HT1080 (cell line): ENCODE measurements at places on chromosomes 12 and 14. TPM values are rescaled to one million over a fixed set of nuclear protein-coding genes. Genes with fewer than 3 reads are reported as not detected.

DNA sequence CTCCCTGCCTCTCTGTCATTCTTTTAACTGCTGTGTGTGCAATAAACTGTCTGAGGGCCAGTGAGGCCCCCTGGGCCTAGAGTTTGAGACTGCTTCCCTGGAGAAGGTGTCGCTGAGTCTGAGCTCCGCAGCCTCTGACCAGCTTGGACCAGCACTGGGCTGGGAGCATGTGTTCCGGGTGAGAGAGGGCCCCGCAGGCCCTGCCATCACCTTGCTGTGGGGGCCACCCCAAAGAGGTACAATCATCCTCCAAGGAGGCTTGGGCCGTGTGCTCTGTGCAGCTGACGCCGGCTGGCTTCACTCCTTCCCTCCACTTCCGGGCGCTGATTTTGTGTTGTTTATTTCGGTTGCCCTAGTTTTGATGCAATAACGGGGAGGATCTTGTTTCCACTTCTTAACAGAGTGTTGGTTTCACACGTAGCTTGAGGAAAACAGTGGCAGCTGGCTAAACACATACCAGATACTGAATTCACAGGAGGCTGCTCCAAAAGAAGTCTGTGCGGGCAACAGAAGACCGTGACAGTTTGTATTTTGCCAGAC lies 121.6 kb downstream of the TMEM132C start:
- DNase-seq: no peak

METTL3 gene
- 96.6 and 99.7 TPM in 2 replicates for total RNA-seq

DNA sequence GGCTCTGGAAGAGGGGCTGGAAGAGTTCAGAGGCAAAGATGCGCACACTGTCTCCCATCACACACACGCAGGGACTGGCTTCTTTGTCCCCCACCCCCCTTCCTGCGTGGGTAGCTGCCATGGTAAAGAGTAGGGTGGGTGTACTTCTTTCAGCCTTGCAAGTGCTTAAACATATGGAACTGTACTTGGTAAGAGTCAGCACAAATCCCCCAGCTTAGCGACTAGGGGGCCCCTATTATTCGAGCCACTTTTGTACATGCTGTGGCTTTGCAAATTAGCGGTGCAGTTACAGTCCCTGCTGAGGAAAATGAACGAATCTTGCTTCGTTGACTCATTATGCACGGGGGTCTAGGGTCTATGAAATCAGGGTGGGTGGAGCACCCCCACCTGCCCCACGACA lies 123.8 kb downstream of the AACS start:
- no peak for DNase-seq

- DNase-seq: no peak
Observed at GRCh38 chr12:92426332-92426731, 276.5 kb upstream of the PLEKHG7 start.

KRT6A gene
- total RNA-seq: not detected in 2 replicates

DNA sequence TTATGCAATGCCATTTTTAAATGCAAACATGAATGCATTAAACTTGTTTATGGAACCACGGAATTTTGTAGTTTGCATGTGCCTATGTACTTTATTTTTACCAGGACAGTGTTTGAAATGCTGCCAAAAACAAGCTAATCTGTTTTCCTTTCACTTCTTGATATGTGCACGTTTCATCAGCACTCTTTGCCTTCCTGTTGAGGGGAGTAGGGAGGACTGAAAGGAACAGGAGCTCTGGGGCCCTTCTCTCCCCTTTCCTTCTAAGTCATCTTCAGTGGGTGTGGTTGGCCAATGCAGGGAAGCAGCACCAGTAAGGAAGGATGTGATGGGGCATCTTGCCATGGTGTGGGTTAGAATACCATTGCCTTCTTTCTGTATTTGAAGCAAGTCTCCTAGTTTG lies 12.1 kb upstream of the PPP4R4 start:
- no peak for DNase-seq
